ENCODE measurements at places on chromosomes 5 and 9. TPM values are rescaled to one million over a fixed set of nuclear protein-coding genes. Genes with fewer than 3 reads are reported as not detected.

The PDLIM4 gene
- 8.5 TPM for total RNA-seq

The LRRC70 gene
- 35.0 TPM for total RNA-seq

The BTNL8 gene
- total RNA-seq = 0.59 TPM

The APBB3 gene
- total RNA-seq = 24.6 TPM

DNA sequence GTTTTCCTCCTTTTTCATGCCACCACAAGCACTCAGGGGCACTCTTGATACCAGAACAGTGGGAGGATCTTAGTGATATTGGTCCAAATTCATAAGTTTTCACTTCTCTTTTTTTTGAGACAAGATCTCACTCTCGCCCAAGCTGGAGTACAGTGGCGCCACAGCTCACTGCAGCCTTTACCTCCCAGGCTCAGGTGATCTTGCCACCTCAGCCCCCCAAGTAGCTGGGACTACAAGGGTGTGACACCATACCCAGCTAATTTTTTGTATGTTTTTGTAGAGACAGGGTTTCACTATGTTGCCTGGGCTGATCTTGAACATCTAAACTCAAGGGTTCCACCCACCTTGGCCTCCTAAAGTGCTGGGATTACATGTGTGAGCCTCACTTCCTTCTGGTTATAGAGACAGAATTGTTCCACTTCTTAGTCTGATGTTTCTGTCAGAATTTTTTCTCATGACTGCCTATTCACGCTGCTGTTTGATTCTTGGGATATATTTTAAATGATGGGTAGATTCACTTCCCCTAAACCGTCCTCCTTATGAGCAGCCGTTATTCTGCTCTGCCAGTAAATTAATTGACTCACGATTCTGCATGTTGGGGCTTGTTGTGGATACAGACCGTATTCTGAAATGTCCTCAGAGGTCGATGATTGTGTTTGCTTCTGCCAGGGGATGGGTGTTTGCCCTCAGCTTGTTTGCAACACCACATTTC lies 30.8 kb downstream of the MTAP start:
- peaks cover 42% of the 10 kb centered on the region for H3K36me3 ChIP-seq
- H3K4me3 ChIP-seq = peak overlapping the region; percentile 0
- peaks cover 4% of the 10 kb centered on the region for H3K4me1 ChIP-seq
- DNase-seq = no peak
- H3K27ac ChIP-seq = no peak overlapping the region
- H3K27me3 ChIP-seq = peaks cover 2% of the 10 kb centered on the region

GRCh38 chr5:71895546-71895945 lies 176.5 kb downstream of the CARTPT start:
- no peak for DNase-seq
- peaks cover 2% of the 10 kb centered on the region for H3K4me1 ChIP-seq
- H3K27me3 ChIP-seq = peaks cover 2% of the 10 kb centered on the region
- H3K4me3 ChIP-seq = no peak overlapping the region

DNA sequence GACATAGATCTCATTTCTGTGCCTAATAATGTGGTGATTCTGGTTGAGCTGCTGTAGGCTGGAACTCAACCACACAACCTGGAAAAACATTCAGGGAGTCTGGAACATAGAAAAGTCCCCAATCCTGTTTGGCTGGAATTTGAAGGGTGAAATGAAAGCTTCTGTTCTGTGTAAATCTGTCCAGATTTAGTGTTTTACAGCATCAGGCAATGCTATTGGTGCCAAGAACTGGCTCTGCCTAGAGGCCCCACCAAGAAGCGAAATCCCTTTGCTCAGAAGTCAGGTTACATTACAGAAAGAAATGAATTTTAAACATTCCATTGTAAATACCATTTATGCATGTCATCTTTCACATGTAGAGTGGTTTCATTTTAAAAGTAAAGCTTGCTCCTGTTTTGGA lies 56.3 kb downstream of the TMEM174 start:
- H3K27me3 ChIP-seq = peaks cover 17% of the 10 kb centered on the region
- no peak for DNase-seq
- H3K4me3 ChIP-seq = no peak overlapping the region
- H3K27ac ChIP-seq = no peak overlapping the region

GRCh38 chr9:109471475-109472393 lies 26.4 kb downstream of the PTPN3 start:
- no peak for DNase-seq
- no peak overlapping the region for H3K27ac ChIP-seq
- H3K4me1 ChIP-seq = peaks cover 5% of the 10 kb centered on the region
- no peak overlapping the region for H3K4me3 ChIP-seq
- H3K36me3 ChIP-seq = no peaks in the 10 kb centered on the region
- peaks cover 5% of the 10 kb centered on the region for H3K27me3 ChIP-seq

DNA sequence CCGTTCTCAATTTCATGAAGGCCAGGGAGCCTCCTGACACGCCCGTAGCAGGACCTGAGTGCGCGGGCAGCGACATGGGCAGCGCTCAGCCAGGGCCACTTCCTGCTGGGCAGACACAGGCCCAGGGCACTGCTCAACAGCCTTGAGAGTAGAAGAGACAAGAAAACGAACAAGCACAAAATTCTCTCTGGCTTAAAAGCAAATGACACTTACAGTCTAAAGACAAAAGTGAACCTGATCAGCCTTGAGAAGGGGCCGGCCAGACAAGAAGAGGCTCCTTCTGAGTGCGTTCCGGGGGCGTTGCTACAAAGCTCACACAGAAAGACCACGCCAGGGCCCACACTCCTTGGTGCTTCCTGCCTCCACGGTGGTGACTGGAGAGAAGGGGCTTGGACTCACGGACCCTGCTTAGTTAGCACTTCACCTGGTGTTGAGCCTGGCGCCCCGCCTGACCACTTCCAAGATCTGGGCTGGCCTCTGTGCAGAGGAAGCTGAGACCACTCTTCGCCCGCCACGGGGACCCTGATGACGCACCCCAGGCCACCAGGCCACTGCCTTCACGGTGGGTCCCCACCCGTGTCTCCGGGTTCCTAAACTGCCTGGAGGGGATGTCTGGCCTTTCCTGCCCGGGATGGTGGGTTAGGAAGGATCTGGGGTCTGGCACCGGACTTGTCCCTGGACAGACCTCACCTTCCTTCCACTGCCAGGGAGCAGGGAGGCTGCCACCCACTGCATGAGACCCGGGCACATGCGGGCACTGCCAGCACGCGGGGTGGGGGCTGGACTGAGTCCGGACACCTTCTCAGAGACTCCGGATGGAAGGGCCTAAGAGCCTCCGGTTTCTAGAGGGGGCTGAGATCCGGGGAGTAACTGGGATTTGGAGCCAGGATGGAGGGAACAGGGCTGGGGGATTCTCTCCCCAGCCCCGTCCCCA lies 1.3 kb downstream of the SLC12A7 start:
- peaks cover 3% of the 10 kb centered on the region for H3K4me1 ChIP-seq
- H3K27me3 ChIP-seq = peaks cover 14% of the 10 kb centered on the region
- peak overlapping the region; percentile 84 for H3K4me3 ChIP-seq
- no peak for DNase-seq
- H3K36me3 ChIP-seq = no peaks in the 10 kb centered on the region

GRCh38 chr9:97564291-97565175 lies 63.1 kb downstream of the TMOD1 start:
- DNase-seq = no peak
- peaks cover 5% of the 10 kb centered on the region for H3K4me1 ChIP-seq
- H3K36me3 ChIP-seq = peaks cover 4% of the 10 kb centered on the region
- no peak overlapping the region for H3K27ac ChIP-seq
- no peak overlapping the region for H3K4me3 ChIP-seq

- H3K4me1 ChIP-seq = peaks cover 26% of the 10 kb centered on the region
- DNase-seq = no peak
- H3K4me3 ChIP-seq = no peak overlapping the region
- no peak overlapping the region for H3K27ac ChIP-seq
- no peaks in the 10 kb centered on the region for H3K27me3 ChIP-seq
- no peaks in the 10 kb centered on the region for H3K36me3 ChIP-seq
These were observed 55.0 kb downstream of the ARHGEF37 start for GRCh38 chr5:149636191-149636860.

DNA sequence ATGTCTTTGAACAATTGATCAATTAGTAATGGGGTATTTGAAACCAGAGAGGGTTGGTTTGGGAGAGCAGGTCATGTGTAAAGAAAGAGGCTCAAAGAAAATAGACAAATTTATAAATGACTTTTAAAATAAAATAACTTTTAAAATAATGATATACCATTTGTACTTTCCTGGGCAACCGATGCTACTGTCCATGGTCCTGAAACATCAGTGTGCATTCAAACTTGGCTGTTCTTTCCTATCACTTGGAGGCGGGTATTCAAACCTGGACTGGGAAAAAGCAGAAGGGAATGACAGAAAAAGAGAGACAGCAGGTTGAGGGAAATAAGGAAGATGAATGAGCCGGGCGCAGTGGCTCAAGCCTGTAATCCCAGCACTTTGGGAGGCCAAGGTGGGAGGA lies 1446.4 kb upstream of the WWC1 start:
- no peaks in the 10 kb centered on the region for H3K4me1 ChIP-seq
- no peaks in the 10 kb centered on the region for H3K36me3 ChIP-seq
- DNase-seq = peak; percentile 41

DNA sequence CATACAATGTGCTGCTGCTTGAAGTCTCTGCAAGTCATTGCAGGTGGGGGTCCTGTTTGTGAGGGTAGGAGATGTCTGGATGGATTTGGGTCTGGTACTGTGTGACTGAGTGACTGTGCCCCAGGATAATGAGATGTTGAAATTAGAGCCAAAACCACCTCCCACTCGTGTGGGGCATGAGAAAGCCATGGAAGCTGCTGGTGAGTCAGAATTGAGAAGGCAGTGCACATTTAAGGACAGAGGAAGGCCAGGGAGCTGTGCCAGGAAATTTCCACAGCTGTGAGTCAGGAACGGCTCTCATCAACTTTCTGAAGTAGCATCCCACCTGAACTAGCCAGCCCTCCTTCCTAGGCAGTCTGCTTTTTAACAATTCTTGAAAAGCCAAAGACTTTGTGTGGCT lies 229.8 kb downstream of the DRD1 start:
- H3K4me3 ChIP-seq = no peak overlapping the region
- no peak for DNase-seq
- H3K27me3 ChIP-seq = no peaks in the 10 kb centered on the region
- H3K4me1 ChIP-seq = peaks cover 8% of the 10 kb centered on the region
- H3K27ac ChIP-seq = no peak overlapping the region

DNA sequence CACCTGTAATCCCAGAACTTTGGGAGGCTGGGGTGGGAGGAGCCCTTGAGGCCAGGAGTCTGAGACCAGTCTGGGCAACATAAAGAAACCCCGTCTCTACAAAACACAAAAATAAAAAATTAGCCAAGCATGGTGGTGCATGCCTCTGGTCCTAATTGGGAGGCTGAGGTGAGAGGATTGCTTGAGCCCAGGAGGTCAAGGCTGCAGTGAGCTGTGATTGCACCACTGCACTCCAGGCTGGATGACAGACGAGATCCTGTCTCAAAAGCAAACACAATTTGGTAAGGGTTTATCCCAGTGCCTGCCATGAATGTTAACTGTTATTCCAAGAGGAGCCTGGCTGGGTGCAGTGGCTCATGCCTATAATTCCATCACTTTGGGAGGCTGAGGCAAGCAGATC lies 71.1 kb downstream of the LHX2 start:
- peaks cover 4% of the 10 kb centered on the region for H3K4me1 ChIP-seq
- H3K4me3 ChIP-seq = no peak overlapping the region
- H3K36me3 ChIP-seq = no peaks in the 10 kb centered on the region
- no peak overlapping the region for H3K27ac ChIP-seq

DNA sequence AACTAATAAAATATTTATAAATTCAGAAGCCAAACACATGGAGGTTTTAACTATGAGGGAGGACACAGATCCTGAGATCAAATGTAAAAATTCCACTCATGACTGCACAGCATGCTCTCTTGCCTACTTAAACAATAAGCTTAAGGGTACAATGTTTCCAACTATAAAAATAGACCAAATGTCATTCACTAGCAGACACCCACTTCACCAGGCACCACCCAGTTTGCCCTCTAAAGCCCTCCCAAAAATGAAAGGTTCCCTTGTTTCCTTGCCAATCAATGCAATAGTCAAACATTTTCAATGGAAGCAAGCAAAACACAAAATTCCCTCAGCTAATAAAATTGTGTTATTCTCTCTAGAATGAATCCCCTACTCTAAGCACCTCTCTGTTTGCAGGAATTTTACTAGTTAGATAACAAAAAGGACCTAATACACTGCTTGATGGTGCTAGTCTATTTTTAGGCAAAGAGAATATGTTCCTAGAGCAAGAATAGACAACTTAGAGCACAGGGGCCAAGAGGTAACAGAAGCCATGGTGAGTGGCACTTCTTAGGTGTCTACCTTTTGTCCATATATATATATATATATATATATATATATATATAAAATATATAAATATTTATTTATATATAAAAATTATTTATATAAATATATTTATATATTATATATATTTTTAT lies 135.3 kb downstream of the HOMER1 start:
- peaks cover 17% of the 10 kb centered on the region for H3K36me3 ChIP-seq
- H3K27ac ChIP-seq = no peak overlapping the region
- no peak for DNase-seq

DNA sequence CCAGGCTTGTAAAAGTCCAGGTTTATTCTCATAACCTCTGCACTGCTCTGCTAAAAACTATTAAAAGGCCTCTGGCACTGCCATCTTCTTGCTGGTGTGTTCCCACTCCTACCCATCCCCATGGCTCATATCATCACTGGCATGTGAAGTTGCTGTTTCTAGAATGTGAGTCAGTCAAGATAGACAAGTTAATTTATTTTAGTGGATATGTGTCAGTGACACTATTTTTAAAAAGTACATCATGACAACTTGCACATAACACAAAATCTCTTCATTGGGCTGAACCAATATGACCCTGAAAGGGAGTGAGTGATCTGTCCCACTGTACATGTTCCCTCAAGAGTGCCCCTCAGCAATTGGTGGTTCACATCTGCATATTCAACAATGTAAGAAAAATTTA lies 299.7 kb downstream of the NFIB start:
- no peak overlapping the region for H3K4me3 ChIP-seq
- no peak for DNase-seq
- H3K4me1 ChIP-seq = no peaks in the 10 kb centered on the region
- H3K36me3 ChIP-seq = no peaks in the 10 kb centered on the region

DNA sequence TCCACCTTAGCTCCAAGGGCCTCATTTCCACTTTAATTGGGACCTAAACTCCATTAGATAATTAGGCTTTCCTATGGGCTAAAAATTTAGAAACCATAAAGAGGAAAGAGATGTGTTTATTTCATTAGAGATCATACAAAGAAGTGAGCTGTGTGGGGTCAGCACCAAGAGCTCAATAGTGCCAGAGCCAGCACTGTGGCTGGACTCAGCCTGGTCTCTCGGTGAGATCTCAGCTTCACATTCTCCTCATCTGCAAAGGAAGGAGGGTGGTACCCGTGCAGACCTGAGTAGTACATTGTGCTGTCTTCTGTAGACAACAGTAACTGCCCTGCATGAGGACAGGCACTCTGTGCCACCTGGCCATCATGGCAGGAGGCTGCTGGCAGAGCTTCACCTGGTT lies 136.1 kb upstream of the EPB41L4A start:
- DNase-seq = no peak
- no peak overlapping the region for H3K27ac ChIP-seq
- H3K4me3 ChIP-seq = no peak overlapping the region
- H3K27me3 ChIP-seq = no peaks in the 10 kb centered on the region

DNA sequence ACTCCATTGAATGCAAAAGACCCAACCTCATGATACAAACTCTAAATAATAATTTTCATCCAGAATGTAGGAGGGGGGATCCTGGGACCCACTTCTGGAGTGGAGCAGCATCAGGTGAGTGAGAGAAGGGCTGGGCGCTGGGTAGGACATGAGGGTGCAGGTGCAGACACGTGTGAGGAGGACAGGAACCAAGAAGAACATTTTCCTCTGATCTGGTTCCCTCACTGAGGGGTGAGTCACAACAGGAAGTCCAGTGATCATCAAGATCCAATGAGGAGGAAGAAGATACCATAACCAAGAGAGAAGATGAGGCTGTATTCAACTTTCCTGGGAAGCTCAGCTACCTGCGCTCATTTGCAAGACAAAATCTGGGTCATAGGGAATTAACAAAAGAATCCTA lies 57.4 kb downstream of the SFXN1 start:
- no peak overlapping the region for H3K4me3 ChIP-seq
- H3K36me3 ChIP-seq = no peaks in the 10 kb centered on the region
- peaks cover 2% of the 10 kb centered on the region for H3K27me3 ChIP-seq
- H3K27ac ChIP-seq = no peak overlapping the region

Data from endothelial cell (in vitro differentiated cells).